Activated gamma-delta T cell treated with anti-CD3 and anti-CD28 coated beads, Interleukin-2, amount 50 U/mL, for 16 hours (primary cell): ENCODE measurements at places on chromosomes 6 and 20.

DNA sequence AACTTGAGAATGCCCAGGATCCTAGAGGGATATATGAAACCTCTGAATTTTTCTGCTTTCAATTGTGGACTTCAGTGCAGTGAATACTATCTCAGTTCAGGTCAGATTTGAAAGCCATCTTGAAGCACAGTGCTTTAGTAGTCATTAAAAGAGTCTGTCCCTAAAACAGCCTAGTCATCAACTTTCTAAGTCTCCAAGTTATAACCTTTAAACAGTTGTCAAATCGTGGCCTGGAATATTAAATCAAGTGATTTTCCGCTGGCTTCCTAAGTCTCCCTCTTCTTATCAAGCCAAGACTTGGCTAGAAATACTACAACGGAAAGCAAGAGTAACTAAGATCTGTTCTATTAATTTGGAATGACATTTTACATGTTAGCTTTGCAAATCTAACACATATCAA is 45.8 kb downstream of the SCML4 start:
- no peak for DNase-seq

GRCh38 chr20:53320701-53321100 is 272.9 kb downstream of the ZNF217 start:
- DNase-seq: no peak

- DNase-seq: no peak
Measured at GRCh38 chr6:30172681-30173080, 9.3 kb downstream of the TRIM15 start.

GRCh38 chr6:15520626-15521203 is 142.1 kb downstream of the DTNBP1 start:
- no peak for DNase-seq

- DNase-seq: no peak
Measured at GRCh38 chr20:48284837-48285236, 499.6 kb upstream of the SULF2 start.

- DNase-seq: no peak
Measured at GRCh38 chr20:59411170-59411569, 110.8 kb downstream of the EDN3 start.

DNA sequence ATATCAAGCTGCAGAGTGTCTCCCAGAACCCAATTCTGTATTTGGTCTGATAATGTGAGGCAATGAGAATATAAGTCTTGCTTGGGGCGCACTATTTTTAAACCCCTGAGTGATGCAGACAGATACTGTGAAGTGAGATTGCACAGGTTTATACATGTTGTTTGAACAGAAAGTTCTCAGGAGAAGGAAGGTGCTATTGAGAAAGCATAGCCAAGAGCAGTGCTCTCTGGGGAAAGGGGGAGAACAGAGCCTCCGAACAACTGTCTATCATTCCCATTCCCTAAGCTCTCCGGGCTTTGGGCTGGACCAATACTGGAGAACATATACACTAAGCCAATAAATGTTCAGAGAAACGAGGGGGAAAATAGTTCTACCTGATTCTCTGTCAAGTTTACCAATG is 75.8 kb downstream of the PERP start:
- DNase-seq: no peak

DNA sequence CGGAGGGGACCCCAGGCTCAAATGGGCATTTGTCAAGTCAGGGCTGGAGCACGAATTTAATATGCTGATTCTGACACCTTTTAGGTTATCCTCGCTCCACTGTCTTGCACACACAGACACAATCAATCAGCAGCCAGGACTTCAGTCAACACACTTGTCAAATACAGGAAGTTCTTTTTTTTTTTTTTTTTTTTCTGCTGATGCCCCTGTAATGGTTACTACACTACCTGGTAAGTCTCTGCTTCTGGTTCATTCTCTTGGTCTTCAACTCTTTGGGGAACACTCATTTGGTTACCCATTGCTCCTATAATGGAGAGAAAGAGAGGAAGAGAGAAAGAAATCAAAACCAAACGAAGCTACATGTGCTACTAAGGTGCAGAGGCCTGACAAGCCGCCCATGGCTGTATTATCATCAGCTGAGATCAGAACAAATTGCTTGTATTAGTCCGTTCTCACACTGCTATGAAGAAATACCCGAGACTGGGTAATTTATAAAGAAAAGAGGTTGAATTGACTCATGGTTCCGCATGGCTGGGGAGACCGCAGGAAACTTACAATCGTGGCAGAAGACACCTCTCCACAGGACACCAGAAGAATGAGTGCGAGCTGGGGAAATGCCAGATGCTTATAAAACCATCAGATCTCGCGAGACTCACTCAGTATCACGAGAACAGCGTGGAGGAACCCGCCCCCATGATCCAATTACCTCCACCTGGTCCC is 11.8 kb downstream of the BCAS1 start:
- DNase-seq: no peak

DNA sequence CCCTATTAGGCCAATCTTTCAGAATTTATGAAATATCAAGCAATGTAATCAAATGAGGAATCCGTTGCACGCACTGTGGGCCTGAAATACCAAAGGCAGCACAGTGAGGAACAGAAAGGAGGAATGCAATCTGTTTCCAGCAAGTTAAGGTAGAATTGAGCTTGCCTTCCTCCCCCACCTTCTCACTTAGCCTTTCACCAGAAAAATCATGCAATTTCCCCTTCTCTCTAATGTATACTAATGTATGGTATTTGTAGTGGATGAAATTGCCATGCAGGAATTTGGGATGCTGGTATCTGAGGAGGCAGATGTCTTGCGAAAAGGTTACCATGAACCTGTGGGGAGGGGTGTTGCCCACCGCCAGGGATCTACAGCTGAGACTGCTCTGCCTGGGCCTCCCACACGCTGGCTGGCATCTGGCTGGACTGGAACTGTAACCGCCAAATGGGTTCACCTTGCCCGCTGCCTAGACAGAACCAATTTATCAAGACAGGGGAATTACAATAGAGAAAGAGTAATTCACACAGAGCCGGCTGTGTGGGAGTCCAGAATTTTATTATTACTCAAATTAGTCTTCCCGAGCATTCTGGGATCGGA is 222.4 kb upstream of the MYLIP start:
- DNase-seq: no peak

DNA sequence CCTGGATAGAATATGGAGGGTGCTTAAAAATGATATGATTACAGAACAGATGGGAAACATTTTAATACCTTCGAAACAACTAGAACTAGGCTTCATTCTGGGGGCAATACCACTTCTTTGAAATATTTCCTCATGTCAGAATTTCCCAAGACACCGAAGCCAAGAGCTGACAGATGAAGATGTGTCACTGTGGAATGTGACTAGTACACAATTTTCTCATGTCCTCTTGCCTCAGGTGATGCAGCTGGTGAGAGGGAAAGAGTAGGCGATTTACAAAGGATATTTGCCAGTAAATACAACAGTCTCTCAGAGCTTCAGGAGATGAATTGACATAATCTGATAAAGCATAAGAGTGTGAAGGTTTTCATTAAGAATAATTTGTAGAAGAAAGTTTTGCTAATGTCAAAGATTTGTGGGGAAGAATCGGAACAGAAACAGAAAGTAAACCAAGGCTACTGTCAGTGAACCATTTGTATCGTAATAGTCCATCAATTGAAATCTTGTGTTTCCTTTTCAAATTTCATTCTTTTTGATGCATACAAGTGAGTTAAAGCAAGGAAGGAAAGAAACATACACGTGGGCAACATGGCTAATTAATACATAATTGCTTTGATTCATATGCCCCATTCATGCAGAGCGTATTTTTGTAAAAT is 164.7 kb upstream of the CCN2 start:
- DNase-seq: no peak

DNA sequence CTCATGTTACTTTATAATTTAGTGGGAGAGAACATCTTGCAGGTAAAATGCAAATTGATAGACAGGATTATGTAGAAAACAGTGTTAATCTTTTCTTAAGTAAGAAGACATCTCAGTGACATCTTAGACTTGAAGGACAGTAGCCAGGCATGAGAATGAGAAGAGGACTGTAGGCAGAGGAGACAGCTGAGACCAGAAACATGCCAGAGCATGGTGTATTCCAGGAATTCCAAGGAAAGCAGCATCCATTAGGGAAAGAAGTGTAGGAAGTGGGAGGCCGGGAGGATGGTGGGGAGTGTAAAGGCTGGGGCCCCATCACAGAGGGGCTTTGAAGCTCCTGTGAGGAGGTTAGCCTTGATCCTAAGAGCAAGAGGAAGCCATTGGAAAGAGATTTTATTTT is 225.6 kb downstream of the ARID1B start:
- no peak for DNase-seq

GRCh38 chr20:24968278-24968800 is 19.3 kb downstream of the CST7 start:
- no peak for DNase-seq

DNA sequence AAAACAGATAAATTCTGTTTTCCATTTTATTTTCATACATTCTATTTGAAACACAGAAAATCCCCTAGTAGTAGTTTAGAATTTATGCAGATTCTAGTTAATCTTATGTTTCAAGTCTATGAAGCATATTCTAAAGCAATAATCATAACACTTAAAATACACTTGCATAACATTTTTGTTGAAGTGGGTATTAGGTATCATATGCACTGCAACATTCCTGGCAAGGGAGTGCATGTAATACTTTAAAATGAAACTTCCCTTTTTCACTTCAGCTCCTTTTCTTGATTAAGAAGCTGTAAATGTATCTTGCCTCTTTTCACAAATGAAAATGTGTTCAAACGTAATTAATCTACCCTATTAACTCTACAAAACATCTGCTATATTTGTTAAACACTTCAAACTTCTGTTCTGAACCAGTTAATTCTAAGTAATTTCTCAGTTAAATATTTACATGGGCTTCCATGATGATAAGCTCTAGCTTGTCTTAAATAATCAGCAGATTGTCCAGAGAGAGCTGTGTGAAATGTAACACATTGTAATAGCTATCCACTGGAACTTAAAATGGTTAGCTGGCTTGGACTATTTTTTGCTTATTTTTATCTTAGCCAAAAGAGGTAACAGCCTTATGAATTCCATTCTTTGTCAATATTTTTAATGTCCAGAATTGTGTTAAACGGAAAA is 192.8 kb downstream of the COL19A1 start:
- DNase-seq: no peak

DNA sequence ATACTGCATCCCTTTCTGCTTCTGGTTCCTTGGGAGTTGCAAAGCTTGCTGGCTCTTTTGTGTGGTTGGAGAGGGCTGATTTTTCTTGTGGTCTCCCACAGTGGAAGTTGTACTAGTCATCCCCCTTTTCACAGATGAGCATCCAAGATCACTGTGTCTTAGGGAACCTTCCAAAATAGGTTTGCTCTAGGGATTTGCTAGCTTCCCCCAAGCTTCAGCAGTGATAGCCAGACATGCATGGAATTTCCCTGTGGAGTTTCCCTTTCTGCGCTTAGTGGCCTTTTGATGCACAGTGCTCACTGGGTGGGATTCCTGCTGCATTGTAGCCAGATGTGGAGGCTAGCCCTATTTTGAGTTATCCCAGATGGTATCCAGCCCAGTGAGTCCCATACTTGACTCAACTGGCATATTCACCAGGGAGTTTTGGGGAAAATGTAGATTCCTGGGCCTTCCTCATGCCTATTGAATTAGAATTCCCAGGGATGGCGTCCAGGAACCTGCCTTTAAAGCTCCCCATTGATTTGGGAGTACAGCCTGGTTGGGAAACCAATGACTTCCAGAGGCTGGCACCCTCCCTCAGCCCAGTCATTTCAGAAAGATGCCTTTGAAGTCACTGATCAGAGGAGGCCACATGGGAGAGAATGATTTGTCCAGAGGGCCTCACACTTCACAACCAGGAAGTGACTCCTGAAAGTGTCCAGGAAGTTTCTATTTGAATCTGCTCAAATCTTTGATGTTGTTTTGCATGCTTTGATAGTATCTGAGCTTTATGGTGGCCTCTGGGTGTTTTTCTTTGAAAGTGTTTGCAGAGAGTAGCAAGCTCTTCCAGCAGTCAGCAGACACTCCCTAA is 25.9 kb downstream of the PPARD start:
- DNase-seq: no peak

DNA sequence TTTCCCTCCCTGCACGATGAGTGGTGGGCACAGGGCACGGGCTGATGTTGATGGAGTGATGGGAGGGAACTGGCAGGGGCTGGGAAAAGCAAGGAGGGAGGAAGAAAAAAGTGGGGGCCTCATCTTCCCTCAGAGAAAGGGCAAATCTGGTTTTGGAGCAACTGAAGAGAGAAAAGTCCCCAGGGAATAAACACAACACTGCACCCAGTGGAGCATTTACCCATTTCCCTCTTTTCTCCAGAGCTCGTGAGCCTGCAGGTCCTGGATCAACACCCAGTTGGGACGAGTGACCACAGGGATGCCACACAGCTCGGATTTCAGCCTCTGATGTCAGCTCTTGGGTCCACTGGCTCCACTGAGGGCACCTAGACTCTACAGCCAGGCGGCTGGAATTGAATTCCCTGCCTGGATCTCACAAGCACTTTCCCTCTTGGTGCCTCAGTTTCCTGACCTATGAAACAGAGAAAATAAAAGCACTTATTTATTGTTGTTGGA is 11.4 kb downstream of the MICA start:
- DNase-seq: no peak
